Central memory CD4-positive, alpha-beta T cell (primary cell): ENCODE measurements at places on chromosomes 7 and 10.

GRCh38 chr7:101884671-101885596 lies 67.5 kb downstream of the CUX1 start:
- DNase-seq, result peak; percentile 9

DNA sequence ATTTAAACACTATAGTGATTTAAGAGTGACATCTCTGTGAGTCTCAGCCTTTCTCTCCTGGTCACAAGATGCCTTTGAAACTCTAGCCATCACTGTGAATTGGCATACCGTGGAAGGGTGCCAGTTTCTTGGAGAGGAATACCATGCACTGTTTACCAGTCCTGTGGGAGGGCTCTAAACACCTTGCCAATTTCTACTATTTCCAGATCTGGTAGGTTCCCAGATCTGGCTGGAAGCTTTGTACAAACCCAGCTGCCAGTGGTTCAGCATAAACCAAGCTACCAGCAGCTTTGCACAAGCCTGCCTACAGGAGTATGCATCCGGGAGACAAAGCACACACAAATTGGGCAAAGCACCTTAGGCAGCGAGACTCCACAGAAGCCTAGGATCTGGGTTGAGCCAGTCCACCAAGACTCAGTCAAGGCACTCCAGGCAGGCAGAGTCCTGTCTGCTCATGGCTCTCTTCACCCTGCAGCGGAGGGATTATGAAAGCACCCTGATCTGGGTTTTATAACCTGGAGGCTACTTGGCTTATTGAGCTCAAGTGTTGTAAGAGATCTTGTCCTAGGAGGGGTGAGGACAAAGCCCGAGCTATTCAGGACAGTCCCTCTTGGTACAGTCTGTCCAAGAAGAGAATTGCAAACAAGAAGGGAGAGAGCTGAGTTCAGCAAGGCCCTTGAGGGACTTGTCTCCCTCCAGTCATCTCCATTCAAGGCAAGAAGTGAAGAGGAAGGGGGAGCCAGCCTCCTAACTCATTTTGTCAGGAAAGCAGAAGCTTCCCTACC lies 23.6 kb downstream of the MCM10 start:
- DNase-seq, result no peak

- DNase-seq, result no peak
Measured at GRCh38 chr10:101875068-101875688, 31.6 kb upstream of the KCNIP2 start.

DNA sequence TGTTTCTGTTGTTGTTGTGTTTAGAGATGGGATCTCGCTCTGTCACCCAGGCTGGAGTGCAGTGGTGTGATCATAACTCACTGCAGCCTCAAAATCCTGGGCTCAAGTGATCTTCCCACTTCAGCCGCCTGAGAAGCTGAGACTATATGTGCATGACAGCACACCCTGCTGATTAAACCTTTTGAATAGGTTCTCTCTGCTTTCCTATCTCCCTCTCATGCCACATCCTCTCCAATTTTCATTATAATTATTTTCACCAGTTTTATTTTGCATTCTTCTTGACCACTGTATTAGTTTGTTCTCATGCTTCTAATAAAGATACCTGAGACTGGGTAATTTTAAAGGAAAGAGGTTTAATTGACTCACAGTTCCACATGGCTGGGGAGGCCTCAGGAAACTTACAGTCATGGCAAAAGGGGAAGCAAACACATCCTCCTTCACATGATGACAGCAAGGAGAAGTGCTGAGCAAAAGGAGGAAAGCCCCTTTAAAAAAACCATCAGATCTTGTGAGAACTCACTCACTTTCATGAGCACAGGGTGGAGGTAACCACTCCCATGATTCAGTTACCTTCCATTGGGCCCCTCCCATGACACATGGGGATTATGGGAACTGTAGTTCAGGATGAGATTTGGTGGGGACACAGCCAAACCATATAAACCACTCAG lies 12.9 kb downstream of the AGK start:
- no peak for DNase-seq

- no peak for DNase-seq
Measured at GRCh38 chr7:21948887-21949540, 3.3 kb upstream of the CDCA7L start.

DNA sequence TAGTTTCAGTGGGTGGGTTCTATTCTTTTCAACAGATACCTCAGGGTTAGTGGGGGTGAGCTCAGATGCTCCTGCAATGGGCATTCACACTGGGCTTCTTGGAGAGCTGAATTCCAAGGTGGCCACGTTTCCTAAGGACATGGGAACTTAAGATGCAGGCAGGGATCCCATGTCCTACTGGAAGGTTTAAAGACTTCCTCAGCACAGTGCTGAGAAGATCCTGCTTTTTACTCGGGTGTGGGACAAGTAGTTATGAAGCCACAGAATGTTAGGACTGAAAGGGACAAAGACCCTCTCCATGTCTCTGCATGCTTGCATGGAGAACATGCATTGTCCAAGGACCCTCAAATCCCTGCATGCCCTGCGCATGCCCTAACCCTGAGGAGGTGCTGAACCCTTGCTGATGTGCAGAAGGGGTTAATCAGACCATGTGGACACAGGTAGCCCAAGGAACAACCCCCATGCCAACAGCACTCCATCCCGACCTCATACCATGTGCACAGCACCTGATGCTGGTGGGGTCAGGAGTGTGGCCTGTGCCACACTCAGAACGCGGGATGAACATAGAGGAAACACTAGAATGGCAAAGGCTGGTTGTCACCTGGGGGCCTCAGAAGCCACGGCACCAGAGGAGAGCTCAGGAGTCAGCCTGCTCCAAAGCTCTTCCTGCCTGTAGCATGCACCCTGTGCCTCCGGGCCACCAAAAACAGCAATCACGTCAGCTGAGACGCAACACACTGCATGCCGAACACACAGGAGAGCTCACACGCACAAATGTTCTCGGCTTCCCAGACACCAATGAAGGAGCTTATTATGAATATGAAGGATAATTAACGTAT lies 15.2 kb downstream of the IL2RA start:
- no peak for DNase-seq

- DNase-seq, result no peak
Measured at GRCh38 chr7:22843681-22844309, 21.1 kb upstream of the TOMM7 start.

DNA sequence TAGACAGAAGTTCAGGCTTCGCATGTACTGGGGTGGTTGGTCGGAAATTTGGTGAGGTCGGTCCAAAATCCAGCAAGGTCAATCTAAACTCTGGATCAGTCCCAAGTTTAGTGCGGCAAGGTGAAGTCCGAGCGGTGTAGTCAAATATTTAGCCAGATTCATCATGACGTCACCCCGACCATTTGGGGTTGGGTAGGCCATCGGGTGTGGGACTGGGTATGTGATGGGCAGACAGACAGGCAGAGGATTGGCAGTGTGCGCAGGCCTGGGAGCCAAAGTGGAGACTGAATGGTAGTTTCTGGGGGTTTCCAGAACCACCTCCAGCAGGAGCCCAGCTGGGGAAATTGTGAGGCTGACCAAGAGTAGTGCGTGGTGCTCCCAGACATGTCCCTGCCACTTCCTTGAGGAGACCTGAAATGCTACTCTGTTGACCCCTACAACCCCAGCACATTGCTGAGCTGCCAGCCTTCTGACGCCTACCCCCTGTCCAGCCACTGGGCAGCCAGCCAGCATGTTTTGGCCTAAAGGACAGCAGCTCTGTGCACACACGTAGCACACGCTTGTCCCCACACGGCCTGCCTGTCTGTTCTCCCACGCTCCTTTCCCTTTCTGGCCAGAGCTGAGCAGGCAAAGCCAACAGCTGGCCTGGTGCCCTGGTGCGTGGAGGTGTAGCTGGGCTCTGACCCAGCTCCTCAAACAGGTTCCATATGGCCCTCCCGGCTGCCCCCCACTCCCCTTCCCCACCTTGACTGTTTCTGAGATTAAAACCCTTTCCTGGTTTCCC lies 55.9 kb downstream of the FAM241B start:
- DNase-seq, result no peak

DNA sequence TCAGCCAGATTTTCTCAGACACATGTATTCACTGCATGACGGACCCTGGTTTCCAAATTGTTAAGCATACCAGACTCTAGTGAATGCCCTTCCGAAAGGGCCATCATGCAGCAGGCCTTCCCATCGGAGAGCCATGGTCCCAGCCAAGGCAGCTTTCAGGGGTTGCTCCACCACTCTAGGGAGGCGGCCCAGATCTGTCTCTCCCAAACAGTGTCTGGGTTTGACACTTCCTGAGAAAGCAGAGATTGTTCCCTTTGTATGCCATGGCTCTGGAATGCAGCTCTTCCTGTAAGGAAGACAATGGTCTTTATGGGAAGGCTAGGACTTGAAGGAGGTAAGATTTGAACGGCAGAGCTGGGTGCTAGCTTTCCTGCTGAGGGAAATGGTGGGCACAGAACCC lies 178.8 kb upstream of the BMPER start:
- DNase-seq, result no peak

DNA sequence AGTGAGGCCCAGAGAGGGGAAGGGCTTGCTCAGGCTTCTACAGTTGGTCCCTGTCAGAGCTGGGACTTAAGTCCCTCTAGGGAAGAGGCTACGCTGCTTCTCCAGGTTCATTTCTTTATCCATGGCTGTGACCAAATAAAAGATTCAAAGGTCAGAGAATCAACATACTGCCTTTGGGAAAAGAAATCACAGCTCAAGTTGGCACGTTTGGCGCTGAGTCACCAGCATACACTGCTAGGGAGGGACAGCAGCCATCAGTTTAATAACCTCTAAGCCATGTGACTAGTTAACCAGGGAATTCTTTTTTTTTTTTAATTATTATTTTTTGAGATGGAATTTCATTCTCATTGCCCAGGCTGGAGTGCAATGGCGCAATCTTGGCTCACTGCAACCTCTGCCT lies 28.4 kb upstream of the CRHR2 start:
- DNase-seq, result no peak

DNA sequence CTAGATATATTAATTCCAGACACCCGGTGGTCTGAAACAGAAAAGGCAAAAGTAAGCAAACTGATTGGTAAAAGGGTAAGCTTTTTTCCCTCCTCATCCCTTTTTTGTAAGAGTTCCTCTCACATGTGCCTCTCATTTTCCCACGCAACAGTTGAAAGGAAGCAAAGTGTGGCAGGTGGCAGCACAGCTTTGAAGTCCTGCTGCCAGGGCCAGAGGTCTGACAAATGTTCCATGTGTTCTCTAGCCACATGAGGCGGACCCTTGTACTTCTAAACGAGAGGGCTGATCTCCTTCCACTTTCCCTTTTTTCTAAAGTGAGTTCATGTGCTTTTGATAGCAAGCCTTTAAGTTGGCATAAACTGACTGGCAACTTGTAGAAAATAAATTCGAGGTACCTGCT lies 217.5 kb downstream of the POLR1F start:
- no peak for DNase-seq

- DNase-seq, result peak; percentile 20
Measured at GRCh38 chr10:7408291-7409044, 2.4 kb downstream of the SFMBT2 start.

- DNase-seq, result no peak
Measured at GRCh38 chr10:33661580-33662336, 327.3 kb upstream of the NRP1 start.

DNA sequence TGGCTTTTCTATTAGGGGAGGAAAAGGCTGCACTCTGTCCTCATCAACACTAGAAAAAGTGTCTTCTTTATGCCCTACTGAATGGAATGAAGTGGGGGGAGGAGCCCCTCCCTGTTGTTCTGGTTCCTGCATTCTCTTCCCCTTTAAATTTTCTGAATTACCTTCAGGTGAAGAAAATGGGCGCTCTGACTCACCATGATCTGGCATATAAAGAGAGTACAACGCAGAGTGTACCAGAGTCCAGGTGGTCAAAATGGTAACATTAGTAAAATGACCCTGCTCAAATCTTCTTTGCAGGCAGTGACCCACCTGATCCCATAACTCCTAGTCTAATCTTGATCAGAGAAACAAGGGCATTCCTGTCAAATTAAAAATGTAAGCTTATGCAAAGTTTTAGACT lies 80.7 kb downstream of the THSD7A start:
- no peak for DNase-seq

DNA sequence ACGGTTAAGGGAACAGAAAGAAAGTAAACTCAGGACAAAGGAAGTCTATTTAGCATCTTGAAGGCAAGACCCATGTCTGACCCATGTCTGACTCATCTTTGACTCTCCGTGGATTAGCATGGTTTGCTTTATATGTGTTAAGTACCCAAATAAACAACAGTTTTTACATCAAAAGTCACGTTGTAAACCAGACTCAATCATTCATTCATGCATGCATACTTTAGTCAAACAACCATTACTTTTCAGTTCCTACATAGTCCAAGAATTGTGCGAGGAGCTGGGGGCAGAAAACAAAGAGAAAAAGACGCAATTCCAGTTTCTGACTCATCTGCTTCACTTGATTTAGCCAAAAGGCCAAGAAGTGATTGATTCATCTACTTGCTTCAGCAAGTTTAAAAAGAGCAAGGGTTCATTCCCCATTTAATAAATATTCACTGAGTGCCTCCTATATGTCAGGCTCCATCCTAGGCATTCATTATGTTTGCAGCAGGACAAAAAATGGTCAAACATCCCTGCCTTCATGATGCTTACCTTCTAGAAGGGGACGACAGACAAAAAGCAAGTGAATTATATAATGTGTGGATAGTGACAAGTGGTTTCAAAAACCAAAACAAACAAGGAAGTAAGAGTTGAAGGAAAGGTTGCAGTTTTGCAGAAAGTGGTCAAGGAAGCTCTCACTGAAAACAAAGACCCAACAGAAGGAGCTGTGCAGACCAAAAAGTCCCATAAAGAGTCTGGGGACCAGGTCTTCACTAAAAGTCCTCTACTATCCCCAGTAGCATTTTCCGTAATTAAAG lies 116.2 kb downstream of the FAM107B start:
- no peak for DNase-seq

GRCh38 chr7:149733924-149734790 lies 39.2 kb downstream of the ZNF467 start:
- DNase-seq, result no peak

DNA sequence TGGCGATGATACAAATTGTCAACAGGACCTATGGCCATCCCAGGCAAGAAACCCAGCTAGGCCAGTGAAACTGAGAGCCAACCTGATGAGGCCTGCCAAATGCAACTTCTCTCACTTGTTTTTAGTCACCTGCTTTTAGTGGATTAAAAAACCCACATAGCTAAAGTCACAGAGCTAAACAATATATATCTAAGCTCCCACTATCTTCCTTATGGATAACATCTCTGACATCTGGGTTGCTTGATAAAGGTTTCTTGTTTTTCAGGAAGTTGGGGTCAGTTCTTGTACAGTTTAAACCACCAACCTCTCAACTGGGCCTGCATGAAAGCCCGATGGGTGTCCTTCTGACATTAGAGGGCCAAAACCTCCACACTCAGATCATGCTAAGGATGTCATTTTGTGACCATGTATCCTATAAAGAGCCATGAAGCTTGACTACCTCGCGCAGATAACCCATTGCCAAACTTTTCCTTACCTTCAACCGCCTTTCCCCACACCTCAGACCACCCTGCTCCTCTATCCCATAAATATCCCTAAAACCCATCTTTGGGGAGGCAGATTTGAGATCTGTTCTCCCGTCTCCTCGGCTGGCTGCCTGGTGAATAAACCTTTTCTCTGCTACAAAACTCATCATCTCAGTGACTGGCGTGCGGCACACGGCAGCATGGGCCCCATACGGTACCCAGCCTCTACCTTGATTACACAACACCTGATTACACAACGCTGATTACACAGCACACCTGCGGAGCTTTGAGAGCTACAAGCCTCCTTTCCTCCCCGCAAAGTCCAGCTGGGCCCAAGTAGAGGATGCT lies 797 bp upstream of the STMP1 start:
- DNase-seq, result no peak
